ENCODE measurements at places on chromosomes 5 and 9. TPM values are rescaled to one million over a fixed set of nuclear protein-coding genes. Genes with fewer than 3 reads are reported as not detected.

- H3K4me3 ChIP-seq = no peak overlapping the region
- no peaks in the 10 kb centered on the region for H3K27me3 ChIP-seq
- no peak for DNase-seq
- H3K4me1 ChIP-seq = no peaks in the 10 kb centered on the region
These were observed 18.2 kb downstream of the PPP2CA start for GRCh38 chr5:134207696-134208095.

NR5A1 gene
- total RNA-seq = 0.37 TPM

BAAT gene
- total RNA-seq = not detected

DNA sequence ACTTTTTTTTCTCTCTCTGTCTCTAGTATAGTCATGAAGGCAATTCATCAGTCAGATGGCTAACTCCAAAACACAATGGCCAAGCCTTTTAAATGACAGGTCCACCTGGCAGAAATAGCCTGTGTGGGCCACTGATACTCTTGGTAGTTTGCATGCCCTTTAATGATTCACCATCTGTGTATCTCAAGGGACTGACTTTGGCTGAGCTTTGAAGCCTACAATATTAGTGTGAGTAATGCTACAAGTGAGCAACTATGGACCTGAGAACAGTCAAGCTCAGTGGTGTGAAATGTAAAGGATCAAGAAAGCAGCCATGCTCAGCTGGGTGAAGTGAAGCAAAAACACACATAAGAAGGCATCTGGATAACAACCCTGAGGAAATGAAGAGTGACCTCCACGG lies 506.9 kb downstream of the TLE1 start:
- H3K4me1 ChIP-seq = no peaks in the 10 kb centered on the region
- H3K4me3 ChIP-seq = no peak overlapping the region
- no peak overlapping the region for H3K27ac ChIP-seq
- DNase-seq = peak; percentile 35

Measured in endodermal cell (in vitro differentiated cells).